ENCODE measurements at places on chromosomes 11 and 22.

GRCh38 chr11:69531071-69531716 lies 49.7 kb downstream of the LINC01488 start:
- no peak for DNase-seq

GRCh38 chr11:64777449-64778222 lies 706 bp downstream of the SF1 start:
- peak; percentile 63 for DNase-seq

- no peak for DNase-seq
Measured at GRCh38 chr22:26744892-26745808, 87.8 kb downstream of the MIAT start.

DNA sequence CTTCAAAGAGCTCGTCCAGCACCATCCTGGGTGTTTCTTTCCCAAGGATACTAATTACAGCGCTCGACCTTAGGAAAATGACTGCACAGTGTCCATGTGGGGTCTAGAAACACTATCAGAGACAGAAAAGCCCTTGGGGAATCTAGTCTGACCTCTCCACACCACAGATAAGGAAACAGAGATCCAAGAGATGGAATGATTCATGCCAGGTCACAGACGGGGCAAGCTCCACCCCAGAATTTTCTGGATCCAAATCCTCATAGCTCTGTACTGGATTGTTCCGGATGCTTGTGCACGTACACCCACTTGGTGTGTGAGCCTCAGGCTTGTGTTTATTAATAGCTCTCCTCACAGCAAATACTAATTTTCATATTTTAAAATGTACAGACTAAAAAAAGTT lies 11.3 kb downstream of the ABTB2 start:
- DNase-seq: no peak

- no peak for DNase-seq
Measured at GRCh38 chr22:35864545-35865165, 147.0 kb downstream of the APOL5 start.

GRCh38 chr11:64851831-64852351 lies 7.4 kb upstream of the CDC42BPG start:
- no peak for DNase-seq

GRCh38 chr11:114230031-114230704 lies 66.0 kb upstream of the NNMT start:
- no peak for DNase-seq

Measured in HL-60 (cell line).